CD4-positive, alpha-beta T cell treated with Interleukin-2 at 100 ng/mL for 4 hours (primary cell): ENCODE measurements at places on chromosomes 1 and 21.

- no peak for DNase-seq
These were observed 30.7 kb downstream of the KYAT3 start for GRCh38 chr1:88961647-88962275.

GRCh38 chr1:147721716-147722115 is 38.7 kb downstream of the GJA5 start:
- DNase-seq, result no peak

DNA sequence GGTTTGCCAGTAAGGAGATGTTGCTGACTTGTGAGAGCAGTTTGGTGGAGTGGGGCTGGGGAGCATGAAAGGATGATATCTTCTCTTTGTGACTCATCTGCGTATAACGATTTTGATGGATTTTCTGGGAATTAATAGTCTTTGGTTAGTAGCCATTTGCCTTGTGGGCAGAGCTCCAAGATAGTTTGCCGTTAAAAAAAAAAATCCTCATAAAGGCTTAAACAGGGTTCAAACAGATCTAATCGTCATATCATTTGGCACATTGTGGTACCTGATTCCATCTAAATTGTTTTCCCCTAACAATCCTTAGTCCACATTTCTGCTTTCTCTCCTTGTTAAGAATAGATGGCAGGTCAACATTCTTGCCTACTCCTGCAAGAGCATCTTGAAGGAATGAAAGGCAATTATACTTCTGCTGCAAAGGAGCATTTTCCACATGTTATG is 168.0 kb downstream of the PPP1R12B start:
- DNase-seq, result no peak

DNA sequence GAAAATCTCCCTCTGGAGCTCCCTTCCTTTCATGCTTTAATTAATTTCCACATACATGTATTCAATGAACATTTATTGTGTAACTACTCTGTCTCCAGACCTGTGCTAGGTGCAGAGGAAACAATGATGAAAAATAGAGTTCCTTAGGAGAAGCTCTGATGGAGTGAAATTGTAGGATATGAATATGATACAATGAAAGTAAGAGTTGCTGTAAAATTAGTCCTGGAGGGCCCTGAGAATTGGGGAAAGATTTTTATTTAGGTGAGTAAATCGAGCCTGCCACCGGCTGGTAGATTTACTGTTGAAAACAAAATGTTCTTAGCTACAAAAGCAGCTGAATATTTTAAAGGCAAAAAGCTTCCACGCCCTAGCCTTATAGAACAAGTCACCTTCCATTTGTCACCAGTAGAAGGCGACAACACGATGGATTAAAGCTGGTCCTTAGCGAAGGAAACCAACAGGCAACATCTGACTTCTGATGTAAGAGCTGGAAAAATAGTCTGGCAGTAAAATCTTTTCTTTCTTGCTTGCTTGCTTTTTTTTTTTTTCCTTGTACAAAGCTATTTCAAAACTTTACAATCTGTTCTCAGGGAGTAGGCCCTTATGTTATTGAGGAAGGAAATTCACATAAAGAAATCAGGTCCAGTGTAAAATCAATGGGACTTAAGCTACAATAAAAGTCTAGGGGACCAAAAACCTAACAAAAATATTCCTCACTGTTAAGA is 82.0 kb upstream of the ROR1 start:
- DNase-seq, result peak; percentile 20

GRCh38 chr1:114387010-114387360 is 124.0 kb downstream of the TRIM33 start:
- DNase-seq, result no peak

DNA sequence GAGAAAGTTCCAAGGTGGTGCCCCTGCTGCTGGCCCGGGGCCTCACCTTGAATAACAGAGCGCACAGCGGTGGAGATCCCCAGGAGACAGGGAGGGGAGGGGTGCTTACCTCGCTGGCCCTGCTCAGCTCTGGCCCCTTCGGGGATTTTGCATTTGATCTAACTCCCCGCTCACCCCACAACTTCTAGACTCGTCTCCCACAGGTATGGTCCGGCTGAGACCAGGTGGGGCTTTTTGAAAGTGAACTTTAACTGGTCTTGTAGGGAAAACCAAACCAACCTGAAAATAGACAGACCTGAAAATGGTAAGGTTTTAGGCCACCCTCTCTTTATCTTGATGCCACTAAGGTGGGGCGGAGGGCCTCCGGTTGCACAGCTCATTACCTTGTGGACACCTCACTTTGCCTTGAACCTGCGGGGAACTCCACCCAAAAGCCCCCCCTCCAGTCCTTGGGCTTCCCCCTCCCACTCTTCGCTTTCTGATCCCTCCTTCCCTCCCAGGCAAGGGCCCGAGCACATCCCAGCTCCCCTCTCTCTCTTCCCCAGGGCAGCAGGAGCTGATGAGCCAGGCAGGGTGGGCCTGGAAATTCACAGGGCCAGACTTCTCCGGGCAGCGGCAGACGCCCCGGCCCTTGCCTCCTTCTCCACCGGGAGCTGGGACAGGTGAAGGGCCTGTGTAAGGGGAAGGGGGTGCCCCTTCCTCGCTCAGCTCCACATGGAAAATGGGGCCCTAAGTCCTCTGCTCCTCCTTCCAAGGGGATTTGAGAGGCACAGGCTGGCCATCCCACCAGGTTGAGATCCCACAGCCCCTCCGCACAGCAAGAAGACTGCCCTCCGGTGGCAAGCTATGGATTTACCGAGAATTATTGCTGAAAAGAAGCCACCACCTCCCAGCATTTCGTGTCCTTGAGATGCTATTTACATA is 16.1 kb downstream of the TNFRSF8 start:
- peak; percentile 47 for DNase-seq

- DNase-seq, result no peak
These were observed 5.4 kb upstream of the ZNF691 start for GRCh38 chr1:42841010-42841409.

- DNase-seq, result no peak
These were observed 3.8 kb upstream of the PIGC start for GRCh38 chr1:172447641-172448040.

GRCh38 chr1:183585038-183585437 is 5.2 kb downstream of the NCF2 start:
- DNase-seq, result no peak

DNA sequence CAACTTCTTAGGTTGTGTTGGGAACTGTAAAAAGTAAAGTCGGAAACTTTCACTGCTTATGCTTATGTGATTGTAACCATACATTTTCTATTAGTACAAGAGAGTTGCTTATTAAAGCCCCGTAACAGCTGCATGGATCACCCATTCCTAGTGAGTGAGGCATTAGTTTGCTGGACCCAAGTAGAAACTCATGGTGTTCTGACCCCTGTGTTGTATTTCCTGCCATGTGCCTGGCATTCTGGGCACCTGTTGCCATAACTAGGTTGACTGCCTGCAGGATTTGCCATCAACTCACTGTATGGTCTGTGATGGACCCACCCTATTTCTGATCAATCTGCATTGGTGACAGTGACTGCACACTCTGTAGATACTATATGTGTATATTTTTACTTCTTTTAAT is 173.0 kb downstream of the PGBD5 start:
- no peak for DNase-seq

- DNase-seq, result no peak
These were observed 225.4 kb downstream of the CAMTA1 start for GRCh38 chr1:7010534-7011200.

DNA sequence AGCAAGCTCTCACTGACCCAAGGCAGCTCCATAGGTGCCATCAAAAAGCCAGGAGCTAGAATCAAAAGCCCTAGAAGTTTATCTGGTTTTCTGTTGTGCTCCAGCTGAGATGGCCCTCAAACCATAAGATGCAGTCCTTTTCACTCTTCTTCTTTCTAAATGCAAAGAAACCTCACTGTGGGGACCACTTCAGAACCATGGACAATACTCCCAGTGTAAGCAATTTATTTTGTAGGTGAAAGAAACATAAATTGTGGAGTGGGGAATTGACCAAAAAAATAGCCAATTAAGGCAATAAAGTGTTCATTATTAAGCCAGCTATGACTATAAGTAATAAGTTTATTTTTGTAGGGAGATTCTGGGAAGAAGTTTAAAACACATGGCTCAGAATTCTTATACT is 1399.9 kb downstream of the PLA2G4A start:
- no peak for DNase-seq

GRCh38 chr1:11377001-11377583 is 101.9 kb upstream of the DISP3 start:
- no peak for DNase-seq

GRCh38 chr1:160427625-160428024 is 27.3 kb downstream of the VANGL2 start:
- no peak for DNase-seq

DNA sequence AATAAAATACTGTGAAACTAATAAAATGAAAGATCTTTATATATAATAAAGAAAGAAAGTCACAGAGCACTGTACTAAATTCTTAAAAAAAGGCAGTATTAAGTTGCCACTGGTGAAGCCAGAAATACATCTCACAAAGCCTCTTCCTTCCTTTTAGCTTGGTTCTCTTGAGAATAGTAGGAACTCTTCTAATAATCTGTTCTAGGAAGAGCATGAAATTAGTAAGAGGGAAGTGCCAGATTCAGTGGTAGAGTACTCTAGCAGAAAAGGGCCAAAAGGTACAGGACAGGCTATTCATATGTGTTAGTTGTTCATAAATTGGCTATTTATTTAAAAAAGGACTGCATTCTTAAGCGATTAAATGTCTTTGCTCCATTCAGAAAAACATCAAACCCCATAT is 33.7 kb downstream of the CTTNBP2NL start:
- no peak for DNase-seq

GRCh38 chr1:147287133-147287865 is 44.8 kb downstream of the CHD1L start:
- no peak for DNase-seq

- no peak for DNase-seq
These were observed 20.9 kb downstream of the CA6 start for GRCh38 chr1:8966606-8967005.

- no peak for DNase-seq
These were observed 60.4 kb upstream of the TNFSF4 start for GRCh38 chr1:173267453-173267945.

DNA sequence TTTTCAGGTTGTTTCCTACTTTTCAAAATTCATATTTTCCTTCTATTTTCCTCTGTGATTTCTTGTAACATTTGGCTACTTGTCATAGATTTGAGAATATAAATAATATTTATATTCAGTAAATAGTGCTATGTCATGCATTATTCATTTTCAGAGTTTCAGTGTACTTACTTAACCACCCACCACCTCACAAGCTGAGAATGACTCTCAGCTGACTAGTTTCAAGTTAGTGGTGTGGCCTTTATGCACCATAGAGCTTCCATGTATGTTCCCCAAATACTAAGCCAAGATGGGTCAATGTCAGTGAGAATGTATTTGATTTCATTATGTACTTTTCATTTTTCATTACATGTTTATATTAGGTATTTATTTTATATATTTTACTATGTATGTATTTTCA is 56.9 kb upstream of the RGS1 start:
- no peak for DNase-seq

DNA sequence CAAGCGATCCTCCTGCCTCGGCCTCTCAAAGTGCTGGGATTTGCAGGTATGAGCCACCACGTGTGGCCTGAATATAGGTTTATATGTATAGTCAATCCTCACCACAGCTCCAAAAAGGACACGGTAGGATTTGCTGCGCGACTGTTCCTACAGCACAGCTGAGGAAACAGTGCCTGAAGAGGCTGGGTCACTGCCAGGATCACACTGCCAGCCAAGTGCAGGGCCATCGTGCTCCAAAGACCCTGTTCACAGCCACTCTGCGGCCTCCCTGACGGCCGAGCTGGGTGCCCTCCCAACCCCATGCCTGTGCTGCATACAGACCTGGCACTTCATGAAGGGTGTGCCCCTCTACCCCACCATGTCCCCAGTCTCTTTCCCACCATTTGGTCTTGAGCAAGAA is 71.4 kb downstream of the MRPL37 start:
- DNase-seq, result no peak

DNA sequence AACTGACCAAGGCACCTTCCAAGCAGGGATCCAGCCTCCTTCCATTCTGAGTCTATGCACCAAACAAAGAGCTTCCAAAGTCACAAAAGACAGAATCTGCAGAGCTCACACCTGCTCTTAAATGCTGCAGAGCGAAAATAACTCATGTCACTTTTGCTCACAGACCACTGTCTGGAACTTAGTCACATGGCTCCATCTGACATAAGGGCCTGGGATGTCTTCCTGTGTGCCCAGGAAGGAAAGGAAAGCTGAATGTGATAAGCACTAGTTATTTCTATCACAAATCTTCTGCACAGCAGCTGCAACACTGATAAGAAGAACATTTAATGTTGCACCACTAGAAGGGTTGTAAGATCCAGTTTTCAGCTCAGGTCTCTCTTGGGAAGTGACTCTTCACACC is 39.5 kb upstream of the SGIP1 start:
- no peak for DNase-seq

GRCh38 chr1:18100491-18101063 is 7.0 kb upstream of the IGSF21 start:
- DNase-seq, result peak; percentile 40

DNA sequence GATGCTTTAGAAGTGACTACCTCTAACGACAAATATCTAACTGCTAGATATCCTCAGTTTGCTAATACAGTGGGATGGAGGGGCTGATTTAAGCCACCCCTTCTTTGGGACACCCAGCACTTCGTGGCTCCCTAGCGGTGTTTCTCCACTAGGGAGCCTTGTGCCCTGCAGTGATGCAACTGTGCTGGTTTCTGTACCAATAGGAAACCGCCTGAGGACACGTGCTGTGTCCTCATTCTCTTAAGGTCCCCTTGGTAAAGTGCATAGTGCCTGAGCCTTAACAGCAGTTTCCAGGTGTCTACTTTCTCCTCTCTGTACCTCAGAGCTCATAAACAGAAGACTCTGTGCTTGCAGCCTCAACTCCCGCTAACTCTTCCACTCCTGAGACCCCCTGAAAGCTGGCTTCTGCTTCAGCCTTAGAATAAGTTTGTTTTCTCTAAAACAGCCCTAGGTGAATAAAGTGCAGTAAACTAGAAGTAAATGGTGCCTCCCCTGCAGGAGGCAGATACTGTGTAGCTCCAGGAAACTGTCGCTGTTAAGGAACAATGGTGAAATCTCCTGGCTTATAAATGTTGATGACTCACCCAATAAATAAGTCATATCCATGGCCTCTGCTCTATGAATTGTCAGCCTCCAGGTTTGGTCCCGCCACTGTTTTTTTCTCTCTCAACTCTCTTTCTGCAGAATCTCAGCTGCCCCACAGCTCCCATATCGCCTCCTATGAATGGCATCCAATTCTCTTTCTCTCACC is 130.4 kb downstream of the AK5 start:
- DNase-seq, result no peak

DNA sequence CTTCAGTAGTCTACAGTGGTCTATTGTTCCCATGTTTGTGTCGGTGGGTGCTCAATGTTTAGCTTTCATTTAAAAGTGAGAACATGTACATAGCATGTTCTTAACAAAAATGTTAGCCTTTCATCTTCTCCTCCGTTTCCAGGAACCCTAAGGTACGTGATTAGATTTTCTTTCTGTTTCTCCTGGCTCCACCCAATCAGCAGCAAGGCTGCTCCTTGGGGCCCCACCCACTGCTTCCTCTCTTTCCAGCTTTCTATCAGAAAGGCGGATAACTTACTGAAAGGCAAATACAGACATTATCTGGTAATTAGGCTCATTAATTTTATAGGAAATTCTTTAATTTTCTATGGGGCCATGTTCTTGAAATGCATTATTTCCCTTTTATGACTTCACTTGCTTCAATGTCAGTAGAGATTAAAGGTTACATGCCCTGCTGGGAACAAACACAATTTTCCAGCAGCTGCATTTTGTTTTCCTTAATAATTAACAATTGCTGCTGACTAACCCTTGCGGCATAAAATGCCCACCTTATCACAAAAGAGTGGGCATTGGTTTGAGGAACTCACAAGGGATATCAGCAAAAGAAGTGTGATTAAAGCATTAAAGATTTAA is 324.9 kb upstream of the SNX7 start:
- no peak for DNase-seq

- no peak for DNase-seq
These were observed 87.2 kb downstream of the VAV3 start for GRCh38 chr1:107877745-107878144.
